AG20443 (cell line): ENCODE measurements at places on chromosomes 1 and 21.
A peak's percentile ranks its signal among the peaks of the same experiment; 100 is the strongest.

DNA sequence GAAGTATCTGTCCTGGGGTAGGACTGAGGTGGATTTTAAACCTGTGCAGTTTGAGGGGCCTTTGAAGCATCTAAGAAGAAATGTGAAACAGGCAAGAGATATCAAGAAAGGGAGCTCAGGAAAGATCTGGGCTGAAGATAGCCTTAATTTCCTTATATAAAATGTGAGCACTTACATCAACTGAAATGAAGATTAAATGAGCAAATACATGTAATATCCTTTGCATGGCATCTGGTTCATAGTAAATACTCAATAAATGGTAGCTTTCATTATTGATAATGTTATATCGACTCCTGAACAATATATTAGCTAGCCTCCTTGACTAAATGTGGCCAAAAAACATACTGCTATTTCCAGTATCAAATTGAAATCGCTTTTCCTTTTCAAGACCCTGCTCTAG is 2.5 kb downstream of the LIN9 start:
- DNase-seq: no peak

- DNase-seq: no peak
Observed at GRCh38 chr1:202216691-202217090, 23.1 kb downstream of the LGR6 start.

DNA sequence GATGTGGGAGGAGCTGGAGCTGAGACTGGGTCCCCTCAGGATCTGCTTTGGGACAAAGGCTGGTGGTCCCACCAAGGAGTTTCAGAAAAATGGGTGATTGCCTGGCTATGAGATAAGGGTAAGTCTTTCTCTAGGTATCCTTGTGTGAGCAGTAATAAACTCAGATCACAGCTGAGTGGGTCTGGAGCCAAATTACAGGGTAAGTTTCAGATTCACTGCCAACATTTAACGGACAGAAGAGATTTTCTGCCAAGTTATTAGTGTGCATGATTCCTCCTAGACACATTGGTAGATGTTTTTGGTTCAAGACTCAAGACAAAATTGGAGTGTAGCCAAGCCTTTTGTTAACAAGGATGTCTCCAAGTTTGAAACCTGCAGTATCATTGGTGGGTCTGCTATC is 7.5 kb downstream of the CD1B start:
- DNase-seq: no peak

- DNase-seq: no peak
Observed at GRCh38 chr1:183218027-183218618, 32.1 kb downstream of the LAMC2 start.

GRCh38 chr21:34939673-34940331 is 109.3 kb downstream of the RUNX1 start:
- DNase-seq: peak; percentile 23

- peak; percentile 15 for DNase-seq
Observed at GRCh38 chr1:82947278-82947677, 1051.7 kb downstream of the TTLL7 start.

DNA sequence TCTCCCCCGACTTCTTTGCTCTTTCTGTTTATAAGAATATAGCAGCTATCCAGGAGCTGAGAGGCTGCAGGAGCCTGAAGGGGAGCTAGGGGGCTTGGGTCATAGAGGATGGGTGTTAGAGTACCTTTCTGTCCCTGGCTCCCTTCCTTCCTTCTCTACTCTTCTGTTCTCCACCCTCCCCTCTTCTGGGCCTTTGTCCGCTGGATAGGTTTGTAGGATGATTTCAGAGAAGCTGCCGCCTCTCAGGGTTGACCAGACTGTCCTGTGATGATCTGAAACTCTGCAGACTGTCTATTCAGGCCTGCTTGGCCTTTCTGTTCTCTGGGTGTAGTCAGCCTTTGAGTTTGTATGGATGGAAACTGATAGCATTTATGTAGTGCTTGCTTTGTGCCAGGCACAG is 26.3 kb downstream of the PPFIA4 start:
- no peak for DNase-seq

DNA sequence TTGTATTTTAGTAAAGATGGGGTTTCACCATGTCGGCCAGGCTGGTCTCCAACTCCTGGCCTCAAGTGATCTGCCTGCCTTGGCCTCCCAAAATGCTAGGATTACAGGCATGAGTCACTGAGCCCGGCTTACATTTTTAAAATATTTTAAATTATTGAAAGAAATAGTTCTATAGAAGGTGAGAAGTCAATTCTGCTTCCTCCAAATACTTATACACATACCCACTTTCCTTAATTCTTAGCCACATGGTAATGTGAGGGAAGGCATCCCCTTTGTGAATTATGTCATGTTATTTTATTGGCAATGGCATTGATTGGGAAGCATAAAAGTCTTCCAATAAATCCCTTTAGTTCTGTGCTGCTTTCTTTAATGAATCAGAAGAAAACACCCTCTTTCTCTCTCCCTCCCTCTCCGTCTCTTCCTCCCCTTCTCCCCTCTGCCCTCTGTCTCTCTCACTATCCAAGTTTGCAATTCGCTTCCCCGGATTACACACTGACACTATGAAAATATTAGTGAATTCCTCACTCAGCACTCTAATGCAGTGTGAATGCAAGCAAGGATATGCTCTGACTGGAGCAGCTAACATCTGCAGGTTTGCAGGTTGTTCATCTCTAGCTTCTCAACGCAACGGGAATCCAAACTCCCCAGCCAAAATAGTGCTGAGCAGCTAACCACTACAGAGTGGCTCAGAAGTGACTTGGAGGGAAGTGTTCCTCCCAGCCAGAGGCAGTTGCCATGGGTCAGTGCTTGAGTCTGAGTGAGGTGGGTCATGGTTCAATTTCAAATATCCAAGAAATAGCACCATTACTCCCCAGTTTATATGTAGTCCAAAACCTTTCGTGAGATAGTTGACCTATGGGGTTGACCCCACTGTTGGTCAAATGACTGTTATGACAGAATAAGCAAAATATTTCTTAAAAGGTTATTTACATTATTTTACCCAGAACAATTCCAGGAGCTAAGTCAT is 77.8 kb upstream of the CD55 start:
- DNase-seq: no peak

GRCh38 chr1:212520746-212521145 is 87.8 kb upstream of the ATF3 start:
- DNase-seq: no peak

GRCh38 chr1:14919751-14920150 is 233.8 kb upstream of the TMEM51 start:
- DNase-seq: no peak

- DNase-seq: peak; percentile 81
Observed at GRCh38 chr1:18962121-18962721, 5.7 kb upstream of the IFFO2 start.

DNA sequence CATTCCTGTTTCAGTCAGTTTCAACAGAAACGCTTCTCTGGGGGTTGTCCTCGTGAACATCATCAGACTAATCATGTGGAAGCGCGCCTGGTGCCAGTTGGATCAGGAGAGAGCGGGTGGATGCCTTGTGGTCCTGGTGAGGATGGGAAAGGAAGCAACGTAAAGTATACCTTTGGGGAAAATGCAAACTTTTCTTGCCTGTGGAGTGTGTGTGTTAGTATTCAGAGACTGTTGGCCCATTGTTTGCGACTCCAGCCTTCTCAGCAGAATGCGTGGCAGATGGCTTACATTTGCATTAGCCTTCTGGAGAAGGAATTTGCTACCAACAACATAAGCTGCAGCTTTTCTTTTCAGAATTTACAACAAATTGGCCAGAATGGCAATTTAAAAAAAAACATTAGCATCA is 173.9 kb downstream of the RWDD3 start:
- DNase-seq: no peak

- no peak for DNase-seq
Observed at GRCh38 chr1:17205652-17206051, 724 bp downstream of the PADI1 start.

DNA sequence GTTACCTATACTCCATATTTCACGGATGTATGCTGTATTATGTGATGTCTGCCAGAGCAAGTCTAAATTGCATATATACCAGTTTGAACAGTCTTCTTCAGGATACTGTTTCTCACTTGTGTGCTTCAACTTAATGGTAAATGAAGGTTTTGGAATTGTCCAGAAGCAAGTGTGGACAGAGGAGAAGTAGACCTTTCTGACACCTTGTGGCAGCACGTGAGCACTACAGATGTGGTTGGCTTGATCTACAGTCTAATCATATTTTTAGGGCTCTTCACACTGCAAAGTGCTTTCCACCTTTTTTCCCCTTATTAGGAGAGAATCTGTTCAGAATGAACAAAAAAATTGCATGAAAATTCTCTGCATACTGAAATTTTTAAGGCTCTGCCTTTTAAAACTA is 10.9 kb downstream of the MORC3 start:
- peak; percentile 56 for DNase-seq

- no peak for DNase-seq
Observed at GRCh38 chr1:34825455-34826091, 32.8 kb downstream of the GJA4 start.

GRCh38 chr1:54850737-54851136 is 36.3 kb downstream of the DHCR24 start:
- peak; percentile 95 for DNase-seq

DNA sequence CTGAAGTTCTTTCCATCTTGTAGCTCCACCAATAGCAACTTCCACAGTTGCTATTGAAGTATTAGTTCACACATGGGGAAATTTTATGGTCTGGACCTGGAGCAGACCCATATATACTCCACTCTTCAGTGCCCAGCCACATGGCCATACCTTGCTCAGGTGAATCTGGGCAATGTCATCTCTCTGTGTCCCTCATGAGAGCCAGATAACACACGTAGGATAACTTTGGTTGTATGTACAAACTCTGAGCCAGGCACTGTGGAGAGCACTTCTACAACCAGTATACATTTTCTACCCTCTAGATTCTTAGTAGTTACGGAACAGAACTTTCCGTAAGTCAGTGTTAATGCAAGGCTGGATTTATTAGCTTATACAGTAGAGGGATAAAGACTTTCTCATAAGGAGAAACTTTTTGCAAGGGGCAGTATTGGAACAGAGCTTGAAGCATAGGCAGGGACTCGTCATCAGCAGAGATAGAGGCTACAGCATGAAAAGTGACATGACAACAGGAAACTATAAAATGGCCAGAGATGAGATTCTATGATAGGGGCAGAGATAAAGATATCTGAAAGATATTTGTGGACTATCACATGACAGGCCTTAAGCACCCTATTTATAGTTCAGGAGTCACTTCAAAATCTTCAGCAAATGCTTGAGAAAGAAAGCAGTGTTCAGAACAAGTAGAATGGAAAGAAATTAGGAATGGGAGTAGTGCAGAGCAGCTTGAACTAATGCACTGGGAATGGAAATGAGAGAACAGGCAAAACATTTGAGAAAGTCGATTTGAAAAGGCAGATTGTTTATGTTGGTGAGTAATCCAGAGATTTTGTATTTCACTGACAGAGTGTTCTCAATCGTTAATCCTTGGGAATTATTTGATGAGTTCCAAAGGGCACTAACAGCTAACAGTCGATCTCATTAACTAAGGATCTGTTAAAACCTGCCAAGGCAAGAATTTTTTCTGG is 481.8 kb downstream of the USP25 start:
- DNase-seq: no peak

- DNase-seq: no peak
Observed at GRCh38 chr1:212562771-212563170, 45.8 kb upstream of the ATF3 start.

DNA sequence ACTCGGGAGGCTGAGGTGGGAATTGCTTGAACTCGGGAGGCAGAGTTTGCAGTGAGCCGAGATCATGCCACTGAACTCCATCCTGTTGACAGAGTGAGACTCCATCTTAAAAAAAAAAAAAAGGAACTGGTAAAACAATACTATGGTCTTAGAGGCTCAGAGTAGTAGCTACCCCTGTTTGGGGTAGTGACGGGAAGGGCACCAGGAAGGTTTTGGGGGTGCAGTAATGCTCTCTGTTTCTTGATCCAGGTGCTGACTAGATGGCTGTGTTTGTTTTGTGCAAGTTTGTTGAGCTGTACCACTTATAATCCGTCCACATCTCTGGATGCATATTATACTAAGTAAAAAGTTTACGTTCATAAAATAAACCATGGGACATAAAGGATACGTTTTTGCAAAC is 765.8 kb upstream of the TPTE start:
- DNase-seq: no peak

- peak; percentile 65 for DNase-seq
Observed at GRCh38 chr1:6083801-6084446, 38.2 kb downstream of the KCNAB2 start.

DNA sequence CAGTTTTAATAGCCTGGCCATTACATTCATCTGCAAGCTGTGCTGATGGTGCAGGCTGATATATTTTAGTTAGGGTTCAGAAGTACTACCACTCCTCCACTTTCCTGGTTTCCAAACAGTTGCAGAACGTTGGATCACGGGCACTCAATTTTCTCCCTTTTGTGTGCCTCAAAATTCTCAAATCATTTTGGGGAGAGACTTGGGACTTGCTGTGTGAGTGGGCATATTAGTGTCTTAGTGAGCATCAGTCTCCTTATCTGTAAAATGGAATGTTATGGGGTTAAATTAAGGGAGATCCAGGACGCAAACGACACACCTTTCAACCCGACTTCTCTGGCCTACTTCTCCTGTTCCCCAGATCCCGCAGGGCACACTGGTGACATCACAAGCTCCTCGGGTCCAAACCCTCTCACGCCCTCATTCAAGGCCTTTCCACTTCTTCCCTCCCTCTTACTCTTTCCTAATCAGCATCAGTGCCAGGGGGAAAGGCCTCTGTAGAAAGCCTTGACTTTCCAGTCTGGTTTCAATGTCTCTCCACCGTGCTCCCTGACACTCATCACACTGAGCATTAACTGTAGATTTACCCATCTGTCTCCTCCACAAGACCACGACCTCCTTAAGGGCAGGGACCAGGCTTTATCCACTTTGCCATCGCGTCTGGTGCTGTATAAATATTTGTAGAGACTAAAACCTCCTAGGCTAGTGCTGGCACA is 1.2 kb downstream of the PIGP start:
- peak; percentile 79 for DNase-seq
